CD4-positive, alpha-beta T cell (primary cell): ENCODE measurements at places on chromosomes 1 and 21. TPM values are rescaled to one million over a fixed set of nuclear protein-coding genes. Genes with fewer than 3 reads are reported as not detected.

COQ8A gene
- 55.0 TPM for total RNA-seq

FRRS1 gene
- 0.33 TPM for total RNA-seq

FDPS gene
- total RNA-seq, result 47.3 TPM

LRRC41 gene
- 23.0 TPM for total RNA-seq

RAB25 gene
- 1.3 TPM for total RNA-seq

LCE2B gene
- total RNA-seq, result not detected

GPATCH3 gene
- total RNA-seq, result 32.4 TPM

DNA sequence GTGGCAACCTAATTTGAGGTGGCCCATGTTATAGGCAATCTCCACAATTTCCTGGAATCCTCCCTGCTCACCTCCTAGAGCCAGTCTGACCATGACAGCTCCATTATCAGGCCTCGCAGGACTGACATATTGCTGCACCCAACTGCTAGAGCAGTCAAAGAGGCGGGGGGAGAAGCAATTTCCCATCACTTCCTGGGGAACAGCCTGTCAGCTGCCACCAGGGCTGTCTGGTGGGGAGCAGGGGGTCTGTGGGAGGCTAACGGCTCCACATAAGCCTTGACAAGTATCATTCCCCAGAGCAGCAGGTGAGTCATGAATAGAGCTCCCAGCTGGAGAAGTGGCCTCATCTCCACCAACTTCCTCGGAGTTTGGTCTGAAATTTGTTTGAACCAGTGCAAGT is 322.9 kb downstream of the MATN1 start:
- no peak for DNase-seq
- no peak overlapping the region for H3K4me3 ChIP-seq
- no peaks in the 10 kb centered on the region for H3K36me3 ChIP-seq
- no peak overlapping the region for H3K27ac ChIP-seq
- H3K27me3 ChIP-seq, result no peaks in the 10 kb centered on the region
- H3K4me1 ChIP-seq, result no peaks in the 10 kb centered on the region

DNA sequence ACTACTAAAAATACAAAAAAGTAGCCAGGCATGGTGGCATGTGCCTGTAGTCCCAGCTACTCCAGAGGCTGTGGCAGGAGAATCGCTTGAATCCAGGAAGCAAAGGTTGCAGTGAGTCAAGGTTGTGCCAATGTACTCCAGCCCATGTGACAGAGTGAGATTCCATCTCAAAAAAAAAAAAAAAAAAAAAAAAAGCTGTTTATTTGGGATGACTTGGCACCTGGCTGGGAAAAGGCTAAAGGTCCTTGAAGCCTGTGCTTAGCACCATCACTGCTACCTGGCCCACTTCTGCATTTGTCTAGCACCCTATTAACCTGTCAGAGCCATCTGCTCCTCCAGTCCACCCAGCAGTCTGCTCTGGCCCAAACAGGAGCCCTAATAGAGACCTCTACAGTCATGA is 25.0 kb downstream of the PRDX6 start:
- H3K27me3 ChIP-seq, result no peaks in the 10 kb centered on the region
- H3K36me3 ChIP-seq, result no peaks in the 10 kb centered on the region
- H3K4me3 ChIP-seq, result no peak overlapping the region
- no peak for DNase-seq

- H3K36me3 ChIP-seq, result no peaks in the 10 kb centered on the region
- no peak overlapping the region for H3K4me3 ChIP-seq
- no peak for DNase-seq
- no peak overlapping the region for H3K27ac ChIP-seq
Observed at GRCh38 chr1:41856944-41857285, 61.8 kb downstream of the HIVEP3 start.

DNA sequence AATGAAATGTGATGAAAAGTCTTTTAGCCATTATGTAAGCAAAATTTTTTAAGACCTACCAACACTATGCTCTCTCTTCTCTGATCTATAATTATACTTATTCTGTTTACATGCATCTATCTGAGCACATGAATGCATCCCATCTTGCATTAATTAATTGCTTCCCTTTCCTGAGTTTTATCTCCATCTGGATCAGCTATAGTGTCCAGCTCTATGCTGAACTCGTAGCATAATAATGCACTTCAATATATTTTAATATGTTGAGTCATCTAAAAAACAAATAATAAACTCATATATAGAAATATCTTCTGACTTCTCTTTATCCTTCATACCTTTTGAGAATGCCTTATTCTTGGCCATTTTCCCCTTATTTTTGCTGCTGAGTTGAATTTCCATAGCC is 1097.8 kb downstream of the TTLL7 start:
- no peaks in the 10 kb centered on the region for H3K4me1 ChIP-seq
- H3K36me3 ChIP-seq, result no peaks in the 10 kb centered on the region
- no peaks in the 10 kb centered on the region for H3K27me3 ChIP-seq
- DNase-seq, result no peak
- no peak overlapping the region for H3K27ac ChIP-seq

GRCh38 chr1:154416471-154417337 is 11.6 kb downstream of the IL6R start:
- DNase-seq, result no peak
- H3K27ac ChIP-seq, result peak overlapping the region; percentile 11
- peaks cover 91% of the 10 kb centered on the region for H3K4me1 ChIP-seq

- no peak overlapping the region for H3K27ac ChIP-seq
- no peaks in the 10 kb centered on the region for H3K36me3 ChIP-seq
- H3K4me3 ChIP-seq, result no peak overlapping the region
- no peaks in the 10 kb centered on the region for H3K4me1 ChIP-seq
Observed at GRCh38 chr1:188615321-188615720, 1786.6 kb downstream of the PLA2G4A start.

DNA sequence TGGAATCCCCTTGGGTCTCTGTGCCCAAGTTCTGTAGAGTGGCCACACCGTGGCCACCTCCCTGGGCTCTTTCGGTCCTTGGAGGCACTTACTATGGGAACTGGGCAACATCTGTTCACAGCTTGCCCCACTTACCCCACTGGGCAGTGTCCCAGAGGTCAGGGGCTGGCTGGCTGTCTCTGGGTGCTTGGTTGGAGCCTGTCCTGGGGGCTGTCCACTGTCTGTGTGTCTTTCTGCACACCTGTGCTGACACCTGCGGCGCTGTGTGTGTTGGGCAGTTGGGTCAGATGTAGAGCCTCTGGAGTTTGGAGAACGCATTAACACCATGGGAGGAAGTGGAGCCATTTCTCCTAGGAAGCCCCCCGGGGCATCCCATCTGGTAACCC is 1.3 kb upstream of the TMEM54 start:
- peaks cover 12% of the 10 kb centered on the region for H3K4me1 ChIP-seq
- no peaks in the 10 kb centered on the region for H3K36me3 ChIP-seq
- no peak overlapping the region for H3K4me3 ChIP-seq
- no peak overlapping the region for H3K27ac ChIP-seq

- H3K36me3 ChIP-seq, result no peaks in the 10 kb centered on the region
- no peak overlapping the region for H3K27ac ChIP-seq
- H3K4me3 ChIP-seq, result no peak overlapping the region
- no peak for DNase-seq
Observed at GRCh38 chr1:118258975-118259374, 73.9 kb upstream of the SPAG17 start.

GRCh38 chr21:34884346-34884929 is 164.7 kb downstream of the RUNX1 start:
- no peak overlapping the region for H3K4me3 ChIP-seq
- no peaks in the 10 kb centered on the region for H3K27me3 ChIP-seq
- peaks cover 22% of the 10 kb centered on the region for H3K36me3 ChIP-seq

DNA sequence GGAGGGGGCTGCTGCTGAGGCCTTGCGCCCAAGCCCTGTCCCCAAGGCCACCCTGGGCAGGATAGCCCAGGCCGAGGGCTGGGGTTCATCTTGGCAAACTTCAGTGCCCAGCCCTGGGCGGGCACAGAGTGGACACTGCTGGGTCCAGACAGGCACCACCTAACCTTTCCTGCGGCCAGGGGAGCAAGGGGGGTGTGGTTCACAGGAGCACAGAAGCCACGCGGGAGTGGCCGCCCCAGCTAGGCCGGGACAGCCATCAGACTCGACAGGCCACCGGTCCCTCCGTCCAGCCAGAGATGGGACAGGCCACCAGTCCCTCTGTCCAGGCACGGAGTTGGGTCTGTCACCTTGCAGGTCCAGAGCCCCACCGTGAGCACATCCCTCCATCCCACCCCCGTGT is 28.9 kb downstream of the ARHGEF16 start:
- no peaks in the 10 kb centered on the region for H3K27me3 ChIP-seq
- DNase-seq, result no peak
- H3K36me3 ChIP-seq, result no peaks in the 10 kb centered on the region
- no peak overlapping the region for H3K27ac ChIP-seq
- H3K4me3 ChIP-seq, result no peak overlapping the region

DNA sequence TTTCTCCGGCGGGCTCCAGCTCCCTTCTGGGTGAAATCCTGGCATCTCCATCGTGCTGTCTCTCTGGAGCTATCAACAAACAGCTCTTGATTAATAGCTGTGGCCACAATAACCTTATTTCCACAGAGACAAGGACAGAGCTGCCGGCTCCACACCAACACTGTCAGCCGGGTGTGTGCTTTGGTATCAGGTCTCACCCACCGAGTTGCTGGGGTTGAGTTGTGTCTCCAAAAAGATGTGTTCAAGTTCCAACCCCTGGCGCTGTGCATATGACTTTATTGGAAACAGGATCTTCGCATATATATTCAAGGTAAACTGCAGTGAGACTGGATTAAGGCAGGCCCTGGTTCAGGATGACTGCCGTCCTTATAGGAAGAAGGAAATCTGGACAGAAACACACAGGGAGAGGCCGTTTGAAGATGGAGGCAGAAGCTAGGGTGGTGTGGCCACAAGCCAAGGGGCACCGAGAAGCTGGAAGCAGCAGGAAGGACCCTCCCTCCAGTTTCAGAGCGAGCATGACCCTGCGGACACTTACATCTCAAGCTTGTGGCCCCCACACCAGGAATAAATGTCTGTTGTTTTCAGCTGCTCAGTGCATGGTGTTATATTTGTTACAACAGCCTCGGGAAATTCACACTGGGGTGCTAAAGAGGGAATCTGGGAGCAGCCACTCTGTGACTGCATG is 88.4 kb upstream of the TMPRSS2 start:
- H3K27me3 ChIP-seq, result no peaks in the 10 kb centered on the region
- no peak for DNase-seq
- no peak overlapping the region for H3K27ac ChIP-seq

DNA sequence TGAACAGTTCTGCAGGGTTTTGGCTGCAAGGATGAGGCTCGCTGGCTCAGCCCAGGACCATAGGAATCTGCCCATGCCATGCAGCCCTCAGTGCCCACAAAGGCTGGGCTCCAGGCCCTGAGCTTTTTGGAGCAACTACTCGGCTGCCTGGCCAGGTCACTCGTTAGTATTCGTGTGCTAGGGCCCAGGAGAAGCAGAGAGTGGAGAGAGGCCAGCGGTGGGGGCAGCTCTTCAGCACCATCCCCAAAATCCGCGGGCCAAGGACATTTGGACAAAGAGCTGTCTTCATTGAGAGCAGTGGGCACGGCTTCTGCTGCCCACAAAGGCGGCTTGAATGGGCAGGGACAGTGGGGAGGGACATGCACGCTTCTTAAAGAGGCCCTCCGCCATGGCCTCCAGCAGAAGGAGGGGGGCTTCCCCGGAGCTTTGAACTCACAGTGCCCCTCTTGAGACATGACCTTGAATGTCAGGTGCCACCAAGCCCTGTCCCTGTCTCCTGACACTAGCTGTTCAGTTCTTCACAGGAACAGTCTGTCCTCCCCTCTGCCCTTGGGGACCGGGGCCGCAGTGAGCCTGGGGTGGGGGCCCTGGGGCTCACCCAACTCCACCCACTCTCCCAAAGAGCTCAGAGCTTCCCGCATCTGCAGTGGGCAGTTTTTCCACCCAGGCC is 106.1 kb upstream of the ARHGEF16 start:
- H3K27ac ChIP-seq, result no peak overlapping the region
- no peak for DNase-seq
- peaks cover 3% of the 10 kb centered on the region for H3K27me3 ChIP-seq
- H3K4me3 ChIP-seq, result no peak overlapping the region
- no peaks in the 10 kb centered on the region for H3K36me3 ChIP-seq

- peak; percentile 56 for DNase-seq
- peaks cover 23% of the 10 kb centered on the region for H3K4me1 ChIP-seq
- H3K4me3 ChIP-seq, result no peak overlapping the region
- peaks cover 9% of the 10 kb centered on the region for H3K36me3 ChIP-seq
Observed at GRCh38 chr21:37435120-37435519, 68.5 kb downstream of the DYRK1A start.

- no peak overlapping the region for H3K4me3 ChIP-seq
- no peaks in the 10 kb centered on the region for H3K27me3 ChIP-seq
- no peak overlapping the region for H3K27ac ChIP-seq
- H3K4me1 ChIP-seq, result no peaks in the 10 kb centered on the region
Observed at GRCh38 chr1:82086739-82087138, 286.0 kb downstream of the ADGRL2 start.

DNA sequence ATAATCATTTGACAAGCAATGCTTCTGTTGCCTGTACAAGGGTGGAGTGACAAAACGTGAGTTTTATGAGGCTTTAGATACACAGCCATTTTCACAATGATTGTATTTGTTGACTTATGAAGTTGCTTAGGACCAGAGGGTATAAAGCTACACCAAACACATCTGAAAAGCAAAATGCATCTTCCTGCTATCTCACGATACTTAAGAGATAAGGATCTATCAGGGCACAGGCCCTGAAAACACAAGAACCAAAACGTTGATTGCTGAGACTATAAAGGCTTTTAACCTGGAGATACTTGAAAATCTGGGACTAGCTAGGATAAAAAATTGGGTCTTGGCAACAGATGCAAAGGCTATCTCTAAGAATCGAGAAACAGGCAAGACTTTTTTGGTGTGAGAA is 115.7 kb downstream of the SLC5A9 start:
- H3K27ac ChIP-seq, result no peak overlapping the region
- no peak for DNase-seq
- H3K4me3 ChIP-seq, result no peak overlapping the region
- no peaks in the 10 kb centered on the region for H3K27me3 ChIP-seq
- no peaks in the 10 kb centered on the region for H3K36me3 ChIP-seq
- H3K4me1 ChIP-seq, result no peaks in the 10 kb centered on the region

- H3K4me3 ChIP-seq, result peak overlapping the region; percentile 79
- H3K27ac ChIP-seq, result no peak overlapping the region
- no peaks in the 10 kb centered on the region for H3K27me3 ChIP-seq
Observed at GRCh38 chr1:182392050-182393028, 749 bp upstream of the GLUL start.

- H3K4me1 ChIP-seq, result no peaks in the 10 kb centered on the region
- H3K4me3 ChIP-seq, result no peak overlapping the region
- DNase-seq, result no peak
- H3K27ac ChIP-seq, result no peak overlapping the region
- H3K36me3 ChIP-seq, result no peaks in the 10 kb centered on the region
- H3K27me3 ChIP-seq, result peaks cover 2% of the 10 kb centered on the region
Observed at GRCh38 chr1:94319319-94320102, 82.1 kb upstream of the ARHGAP29 start.

GRCh38 chr1:201096041-201096461 is 16.2 kb downstream of the CACNA1S start:
- no peaks in the 10 kb centered on the region for H3K36me3 ChIP-seq
- DNase-seq, result no peak
- no peak overlapping the region for H3K4me3 ChIP-seq
- H3K4me1 ChIP-seq, result no peaks in the 10 kb centered on the region
- H3K27me3 ChIP-seq, result no peaks in the 10 kb centered on the region
